Suppressor macrophage treated with lipopolysaccharide for 1 hour (primary cell): ENCODE measurements at places on chromosomes 1 and 21.

DNA sequence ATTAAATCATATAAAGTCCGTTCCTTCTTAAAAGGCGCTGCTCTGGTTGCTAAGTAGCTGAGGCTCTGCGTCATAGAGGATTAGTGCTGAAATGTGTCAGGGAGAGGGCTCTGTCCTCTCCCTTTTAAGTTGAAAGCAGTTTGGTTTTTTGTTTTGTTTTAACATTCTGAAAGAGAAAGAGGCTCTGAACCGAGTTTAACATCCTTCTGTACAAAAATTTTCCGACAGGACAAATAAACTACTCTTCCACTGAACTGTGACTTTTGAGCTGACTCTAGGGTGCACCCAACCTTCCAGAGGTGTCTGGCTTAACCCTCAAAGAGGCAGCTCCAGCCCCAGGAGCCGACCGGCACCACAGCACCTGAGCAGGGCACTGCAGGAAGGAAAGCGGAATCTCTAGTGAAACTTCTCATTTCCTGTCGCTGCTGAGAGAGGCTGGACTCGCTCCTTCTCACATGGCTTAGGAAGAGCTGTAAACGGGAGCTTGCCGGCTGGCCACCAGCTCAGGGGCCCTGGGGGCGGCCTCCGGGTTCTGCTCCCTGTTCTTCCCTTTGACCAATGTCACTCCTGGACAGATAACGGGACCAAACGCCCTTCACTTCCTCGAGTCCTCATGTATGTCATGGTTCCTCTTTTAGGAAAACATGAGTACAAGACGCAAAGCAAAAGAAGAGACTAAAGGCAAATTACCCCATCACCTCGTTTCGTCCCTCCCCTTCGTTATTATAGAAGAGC lies 1.2 kb downstream of the VAV3 start:
- peak; percentile 81 for DNase-seq

- DNase-seq, result no peak
Observed at GRCh38 chr1:4210043-4210442, 310.0 kb upstream of the C1orf174 start.

DNA sequence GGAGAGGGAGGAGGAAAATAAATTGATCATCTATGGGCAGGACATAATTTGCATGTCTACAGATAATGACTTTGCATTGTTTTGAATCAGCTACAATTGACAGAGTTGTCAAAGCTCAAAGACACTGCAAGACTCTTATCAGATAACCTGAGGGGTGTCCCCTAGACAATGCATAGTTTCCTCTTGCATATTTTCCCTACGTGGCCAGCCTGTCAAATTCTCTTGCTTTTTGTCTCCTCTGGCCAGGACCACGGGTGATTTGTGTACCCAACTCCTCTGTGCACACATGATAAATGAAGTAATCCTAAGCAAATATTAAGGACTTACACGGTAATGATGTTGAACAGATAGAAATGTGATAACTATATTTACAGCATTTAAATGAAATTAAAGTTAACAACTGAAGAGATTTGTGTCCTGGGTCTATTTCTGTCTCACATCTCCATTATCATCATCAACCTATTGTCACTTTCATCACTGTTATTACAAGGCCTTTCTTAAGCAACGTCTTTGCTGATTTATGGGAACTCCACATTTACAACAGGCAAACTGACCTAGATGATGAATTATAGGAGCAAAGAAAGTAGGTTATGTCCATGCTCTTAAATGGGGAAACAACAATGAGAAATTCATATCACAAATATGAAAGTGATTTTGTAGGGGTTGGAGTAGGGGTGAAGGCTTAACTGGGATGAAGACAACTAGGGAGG lies 18.8 kb downstream of the BATF3 start:
- peak; percentile 62 for DNase-seq

GRCh38 chr1:38873027-38873969 lies at the start of gene MYCBP:
Gene MYCBP, minus strand, starts transcription at chr1:38873348. Its CDS starts 43 bp downstream, at chr1:38873305.
- DNase-seq, result peak; percentile 96

GRCh38 chr1:44757420-44757819 lies 17.8 kb downstream of the KIF2C start:
- DNase-seq, result no peak

- DNase-seq, result peak; percentile 96
Observed at GRCh38 chr1:38858833-38859560, 575 bp downstream of the RRAGC start.

GRCh38 chr1:150798525-150798924 lies 9.5 kb downstream of the CTSK start:
- DNase-seq, result no peak

GRCh38 chr1:12087797-12088314 lies 24.8 kb downstream of the TNFRSF8 start:
- DNase-seq, result peak; percentile 92

GRCh38 chr1:60504206-60504840 lies 430.8 kb upstream of the C1orf87 start:
- no peak for DNase-seq

DNA sequence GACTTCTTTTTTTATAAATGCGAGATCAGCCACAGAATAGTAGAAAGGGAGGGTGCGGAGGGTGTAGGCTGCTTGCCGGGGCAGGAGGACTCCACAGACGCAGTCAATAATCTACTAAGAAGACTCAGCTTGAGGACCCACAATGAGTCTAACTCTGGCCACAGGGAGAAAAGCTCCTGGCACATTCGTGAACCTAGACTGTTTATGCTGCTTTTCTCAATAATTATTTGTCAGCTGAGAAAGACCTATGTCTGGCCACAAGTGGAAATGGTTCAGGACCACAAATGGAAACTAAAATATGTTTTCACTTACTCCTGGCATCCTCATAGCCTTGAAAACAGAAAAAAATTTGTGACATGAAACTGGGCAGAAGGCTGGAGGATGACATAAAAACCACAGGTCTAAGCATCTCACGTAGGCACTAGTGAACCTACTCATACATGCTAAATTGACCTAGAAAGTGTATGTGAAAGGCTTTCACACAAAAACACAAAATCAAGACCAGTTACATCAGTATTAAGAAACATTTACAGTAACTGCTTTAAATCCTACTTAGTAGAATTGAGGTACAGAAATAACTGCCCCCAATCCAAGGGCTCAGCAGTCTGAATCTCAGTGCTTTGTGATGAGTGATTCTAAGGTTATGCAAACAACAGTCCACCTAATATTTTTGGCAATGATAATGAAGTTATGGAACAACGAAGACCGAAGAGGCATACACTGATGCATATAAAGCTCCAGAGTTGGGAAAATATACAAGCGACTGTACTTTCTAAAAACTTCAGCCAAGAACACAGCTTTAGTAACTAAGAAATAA lies 159.5 kb downstream of the SLC45A1 start:
- DNase-seq, result no peak

DNA sequence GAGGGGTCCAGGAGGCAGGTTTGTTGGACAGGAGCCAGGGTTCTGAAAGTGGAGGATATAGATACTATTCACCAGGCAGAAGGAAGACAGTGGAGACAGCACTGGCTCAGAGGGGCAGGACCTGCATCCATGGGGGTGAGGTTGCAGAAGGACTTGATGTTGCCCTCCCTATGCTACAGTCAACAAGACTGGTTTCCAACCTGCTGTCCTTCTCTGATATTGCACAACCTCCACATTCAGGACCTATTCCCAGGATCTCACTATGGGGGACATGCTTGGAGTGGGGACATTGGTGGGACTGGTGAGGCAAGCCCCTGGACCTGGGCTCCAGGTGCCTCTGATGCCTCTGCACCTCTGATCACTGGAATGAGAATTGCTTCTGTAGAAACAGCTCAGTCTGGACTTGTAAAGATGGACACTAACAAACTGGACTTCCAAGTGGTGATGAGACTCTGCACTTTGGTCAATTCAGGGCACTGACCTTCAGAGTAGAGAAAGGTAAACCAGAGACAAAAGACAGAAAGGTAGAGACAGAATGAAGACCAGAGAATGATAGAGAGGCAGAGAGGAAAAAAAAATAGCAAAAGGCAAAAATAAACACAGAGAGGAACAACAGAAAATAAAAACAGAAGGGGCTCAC lies 1.6 kb downstream of the SMCP start:
- DNase-seq, result no peak

DNA sequence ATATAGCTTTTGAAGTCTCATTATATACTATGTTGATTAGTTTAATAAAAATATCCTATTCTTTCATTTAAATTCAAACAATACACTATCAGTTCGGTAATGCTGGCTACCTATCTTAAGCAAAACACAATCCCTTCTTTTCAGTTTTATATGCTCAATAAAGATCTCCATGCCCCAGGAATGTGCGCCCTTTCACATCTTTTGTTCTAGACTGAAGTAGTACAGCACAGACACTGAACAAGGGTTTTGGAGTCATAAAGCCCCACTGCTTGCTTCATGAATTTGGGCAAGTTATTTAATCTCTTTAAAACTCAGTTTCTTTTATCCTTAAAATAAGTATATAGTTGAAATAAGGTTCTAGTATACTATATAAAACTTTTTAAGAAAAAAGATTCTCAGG lies 22.4 kb downstream of the SYDE2 start:
- DNase-seq, result no peak

GRCh38 chr21:45618287-45618686 lies 25.2 kb upstream of the PCBP3 start:
- DNase-seq, result no peak

DNA sequence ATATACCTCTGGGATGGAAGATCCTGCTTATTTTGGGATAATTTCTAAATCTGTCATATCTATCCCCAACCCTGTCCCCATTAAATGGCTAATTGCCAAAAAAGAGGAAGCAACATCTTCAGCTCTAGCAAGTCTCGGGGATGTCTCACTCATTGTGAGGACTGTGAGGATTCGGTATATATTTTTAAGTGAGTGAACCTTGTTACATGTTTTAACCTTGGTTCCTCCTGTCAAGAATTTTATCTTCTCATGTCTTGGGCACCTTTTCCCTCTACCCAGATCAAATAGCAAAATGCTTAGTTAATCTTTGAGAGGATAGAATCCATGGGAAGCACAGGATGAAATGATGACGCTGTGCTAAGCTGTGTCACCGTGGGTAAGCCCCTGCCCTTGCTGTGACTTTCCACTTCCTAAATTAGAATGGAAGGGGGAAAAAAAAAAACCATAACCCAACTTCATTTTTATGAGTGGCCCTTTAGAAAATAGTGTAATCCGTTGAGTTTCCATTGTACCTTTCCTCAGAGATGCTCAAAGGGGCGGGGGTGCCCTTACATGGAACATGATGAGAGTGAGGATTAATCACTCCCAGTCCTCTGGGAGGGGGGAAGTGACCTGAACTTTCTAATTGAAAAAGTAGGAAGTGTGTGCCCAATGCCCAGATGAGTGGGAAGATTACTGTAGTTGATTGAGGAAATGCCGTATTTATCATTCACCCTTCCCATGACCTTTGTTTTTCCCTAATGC lies 7.6 kb downstream of the ATP1A1 start:
- peak; percentile 86 for DNase-seq

DNA sequence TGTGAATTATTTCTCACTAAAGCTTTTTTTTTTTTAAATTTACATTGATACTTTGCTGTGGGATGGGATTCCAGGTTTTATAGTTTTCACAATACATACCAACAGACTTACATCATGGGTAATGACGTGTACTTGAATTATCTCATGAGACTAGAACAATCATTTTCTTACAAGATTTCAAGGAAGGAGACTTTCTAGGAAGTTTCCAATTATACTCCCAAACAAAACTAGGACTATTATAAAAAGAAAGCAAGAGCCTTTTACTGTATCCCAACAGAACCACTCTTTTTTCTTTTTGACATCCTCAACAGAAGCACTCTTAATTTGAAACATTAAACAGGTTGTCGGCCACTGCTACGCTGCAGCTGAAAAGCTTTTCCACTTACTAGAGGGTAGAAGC lies 48.7 kb downstream of the TESK2 start:
- DNase-seq, result no peak
